Breast epithelium (tissue), 4 donors: ENCODE measurements at places on chromosomes 2 and 18. TPM values are rescaled to one million over a fixed set of nuclear protein-coding genes. Genes with fewer than 3 reads are reported as not detected.

GRCh38 chr2:60071490-60071831, 482.0 kb downstream of the BCL11A start:
- no peaks in the 10 kb centered on the region for H3K4me1 ChIP-seq
- DNase-seq: no peak
- H3K36me3 ChIP-seq: no peaks in the 10 kb centered on the region
- H3K27me3 ChIP-seq: no peaks in the 10 kb centered on the region
- H3K27ac ChIP-seq: no peak overlapping the region

GRCh38 chr2:129820908-129821307, 158.6 kb upstream of the RAB6C start:
- H3K36me3 ChIP-seq: no peaks in the 10 kb centered on the region
- H3K27me3 ChIP-seq: no peaks in the 10 kb centered on the region
- DNase-seq: no peak
- no peak overlapping the region for H3K4me3 ChIP-seq
- H3K27ac ChIP-seq: no peak overlapping the region
- no peaks in the 10 kb centered on the region for H3K4me1 ChIP-seq

DNA sequence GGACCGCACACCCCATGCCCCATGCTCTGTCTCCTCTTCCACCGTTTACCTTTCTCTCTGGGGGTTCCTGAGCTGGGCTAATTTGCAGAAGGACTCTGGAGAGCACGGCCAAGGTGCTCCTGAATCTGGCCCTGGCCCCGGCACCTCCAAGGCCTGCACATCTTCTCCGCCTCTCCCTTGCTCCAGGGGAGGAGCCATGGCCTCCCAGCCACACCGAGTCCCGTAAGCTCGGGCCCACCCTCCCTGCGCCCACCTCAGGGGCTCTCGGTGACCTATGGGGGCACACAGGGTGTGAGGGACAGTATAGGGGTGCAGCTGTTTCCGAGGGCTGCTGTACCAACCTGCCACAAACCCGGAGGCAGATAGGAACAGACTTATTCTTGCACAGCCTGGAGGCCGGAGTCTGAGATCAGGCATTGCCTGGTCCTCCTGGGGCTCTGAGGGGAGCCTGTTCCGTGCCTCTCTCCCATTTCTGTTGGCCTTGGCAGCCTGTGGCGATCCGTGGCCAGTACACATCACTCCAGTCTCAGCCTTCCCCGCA, 127.3 kb upstream of the GPC1 start:
- no peak overlapping the region for H3K27ac ChIP-seq
- peak; percentile 30 for DNase-seq
- no peaks in the 10 kb centered on the region for H3K4me1 ChIP-seq
- no peaks in the 10 kb centered on the region for H3K36me3 ChIP-seq
- no peaks in the 10 kb centered on the region for H3K27me3 ChIP-seq
- no peak overlapping the region for H3K4me3 ChIP-seq

DNA sequence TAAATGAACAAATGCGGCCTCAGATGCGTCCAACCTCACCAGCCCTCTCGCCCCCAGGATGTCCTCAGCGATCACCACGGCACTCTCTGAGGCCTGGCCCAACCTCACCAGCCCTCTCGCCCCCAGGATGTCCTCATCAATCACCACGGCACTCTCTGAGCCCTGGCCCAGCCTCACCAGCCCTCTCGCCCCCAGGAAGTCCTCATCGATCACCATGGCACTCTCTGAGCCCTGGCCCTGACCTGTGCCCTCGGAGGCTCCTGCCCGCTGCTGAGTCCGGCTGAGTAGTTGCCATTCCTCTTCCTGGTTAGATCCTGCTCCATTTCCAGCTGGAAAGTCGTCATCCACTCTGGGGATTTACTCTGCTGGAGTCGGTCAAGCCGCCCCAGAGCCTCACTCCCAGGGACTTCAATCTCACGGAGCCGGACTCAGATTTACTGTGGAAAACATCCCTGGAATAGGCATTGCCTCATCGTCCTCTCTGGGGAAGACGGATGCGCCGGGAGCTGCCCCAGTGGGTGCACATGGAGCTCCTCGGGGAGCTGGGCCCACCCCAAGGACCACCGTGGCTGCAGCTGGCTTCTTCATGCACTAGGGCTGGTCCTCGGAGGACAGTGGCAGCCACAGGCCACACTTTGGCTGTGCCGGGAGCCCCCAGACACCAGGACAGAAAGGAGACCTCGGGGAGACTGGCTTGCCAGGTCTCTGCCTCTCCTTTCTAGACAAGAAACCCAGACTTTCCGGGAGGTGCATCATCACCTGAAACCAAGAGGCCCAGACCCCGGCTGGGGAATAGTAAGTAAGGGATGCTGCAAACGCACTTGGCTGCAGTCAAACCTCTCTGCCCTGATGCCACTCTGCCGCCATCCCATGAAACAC, 230.6 kb downstream of the EIPR1 start:
- no peak overlapping the region for H3K27ac ChIP-seq
- no peak overlapping the region for H3K4me3 ChIP-seq
- DNase-seq: no peak
- H3K36me3 ChIP-seq: no peaks in the 10 kb centered on the region

- no peak overlapping the region for H3K4me3 ChIP-seq
- no peaks in the 10 kb centered on the region for H3K36me3 ChIP-seq
- H3K27me3 ChIP-seq: no peaks in the 10 kb centered on the region
- DNase-seq: no peak
- no peaks in the 10 kb centered on the region for H3K4me1 ChIP-seq
These were observed 51.4 kb downstream of the MARCHF4 start for GRCh38 chr2:216320852-216321251.

DNA sequence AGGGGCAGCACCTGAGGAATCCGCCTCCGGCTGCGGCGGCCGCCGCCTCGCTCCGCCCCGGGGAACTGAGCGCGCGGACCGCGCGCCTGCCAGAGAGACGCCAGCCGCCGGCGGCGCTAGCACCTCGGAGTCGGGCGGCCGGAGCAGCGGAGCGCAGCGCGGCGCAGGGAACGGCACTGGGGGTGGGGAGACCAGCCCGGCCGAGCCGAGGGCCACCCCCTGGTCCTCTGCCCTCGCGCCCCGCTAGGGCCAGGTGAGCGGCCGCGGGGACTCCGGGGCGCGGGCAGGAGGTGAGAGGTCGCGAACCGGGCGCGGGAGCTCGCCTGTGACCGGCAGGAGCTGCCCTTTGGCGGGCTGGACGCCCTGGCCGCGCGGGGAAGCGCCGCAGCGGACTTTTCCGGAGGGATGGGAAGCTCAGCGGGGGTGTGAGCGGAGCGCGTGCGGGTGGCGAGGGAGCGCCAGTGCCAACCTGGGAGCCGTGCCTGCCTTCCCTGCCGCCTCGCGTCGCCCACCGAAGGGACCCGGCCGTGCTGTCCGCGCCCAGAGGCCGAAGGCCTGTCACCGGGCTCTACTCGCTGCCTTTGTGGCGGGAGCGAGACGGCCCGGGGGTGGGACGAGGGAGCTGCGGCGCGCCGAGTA, at the start of gene GREB1L:
TSS of gene GREB1L (plus strand) at position 92 of the 639 bp plus-strand sequence. CDS start 141,287 bp downstream, outside the sequence.
- H3K4me1 ChIP-seq: peaks cover 5% of the 10 kb centered on the region
- no peak for DNase-seq
- peak within 1 kb of the TSS; percentile 5 for H3K27ac ChIP-seq
- no peaks in the 10 kb centered on the region for H3K36me3 ChIP-seq
- peak within 1 kb of the TSS; percentile 85 for H3K4me3 ChIP-seq

GRCh38 chr18:54261894-54262293, 7.4 kb upstream of the POLI start:
- H3K4me3 ChIP-seq: no peak overlapping the region
- H3K27ac ChIP-seq: no peak overlapping the region
- no peaks in the 10 kb centered on the region for H3K4me1 ChIP-seq
- no peaks in the 10 kb centered on the region for H3K36me3 ChIP-seq

GRCh38 chr2:224520064-224520463, 65.1 kb downstream of the CUL3 start:
- H3K27me3 ChIP-seq: no peaks in the 10 kb centered on the region
- H3K4me1 ChIP-seq: peaks cover 15% of the 10 kb centered on the region
- no peak overlapping the region for H3K4me3 ChIP-seq
- DNase-seq: no peak

- H3K36me3 ChIP-seq: no peaks in the 10 kb centered on the region
- H3K4me1 ChIP-seq: no peaks in the 10 kb centered on the region
- H3K27ac ChIP-seq: no peak overlapping the region
These were observed 104.3 kb upstream of the ID2 start for GRCh38 chr2:8577573-8577972.

DNA sequence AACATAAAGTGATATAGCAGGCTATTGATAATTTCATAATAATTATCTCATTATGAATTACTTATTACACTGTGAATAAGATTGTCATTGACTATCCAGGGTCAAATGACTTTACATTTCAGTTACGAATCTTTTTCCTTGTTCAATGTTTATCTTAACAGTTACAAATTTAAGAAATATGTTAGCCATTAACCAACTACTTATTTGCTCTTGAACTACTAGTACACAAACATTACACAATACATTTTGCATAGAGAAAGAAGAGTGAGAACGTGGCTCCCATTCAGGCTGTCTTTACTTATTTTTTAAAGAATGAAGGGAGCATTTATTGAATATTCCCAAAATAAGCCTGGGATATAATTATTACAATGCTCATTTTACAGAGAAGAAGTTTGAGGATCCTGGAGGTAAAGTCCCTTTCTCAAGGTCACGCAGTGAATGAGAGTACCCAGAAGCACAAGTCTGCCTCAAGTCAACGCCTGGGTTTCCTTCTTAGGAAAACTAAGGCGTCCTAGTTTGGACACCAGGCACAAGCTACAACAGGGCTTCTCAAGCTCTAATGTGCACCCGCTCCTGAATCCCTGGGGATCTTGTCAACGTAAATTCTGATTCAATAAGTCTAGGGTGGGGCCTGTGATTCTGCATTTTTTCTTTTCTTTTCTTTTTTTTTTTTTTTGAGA, 164.2 kb downstream of the FIGN start:
- no peak overlapping the region for H3K27ac ChIP-seq
- DNase-seq: no peak
- no peaks in the 10 kb centered on the region for H3K36me3 ChIP-seq
- no peaks in the 10 kb centered on the region for H3K27me3 ChIP-seq

DNA sequence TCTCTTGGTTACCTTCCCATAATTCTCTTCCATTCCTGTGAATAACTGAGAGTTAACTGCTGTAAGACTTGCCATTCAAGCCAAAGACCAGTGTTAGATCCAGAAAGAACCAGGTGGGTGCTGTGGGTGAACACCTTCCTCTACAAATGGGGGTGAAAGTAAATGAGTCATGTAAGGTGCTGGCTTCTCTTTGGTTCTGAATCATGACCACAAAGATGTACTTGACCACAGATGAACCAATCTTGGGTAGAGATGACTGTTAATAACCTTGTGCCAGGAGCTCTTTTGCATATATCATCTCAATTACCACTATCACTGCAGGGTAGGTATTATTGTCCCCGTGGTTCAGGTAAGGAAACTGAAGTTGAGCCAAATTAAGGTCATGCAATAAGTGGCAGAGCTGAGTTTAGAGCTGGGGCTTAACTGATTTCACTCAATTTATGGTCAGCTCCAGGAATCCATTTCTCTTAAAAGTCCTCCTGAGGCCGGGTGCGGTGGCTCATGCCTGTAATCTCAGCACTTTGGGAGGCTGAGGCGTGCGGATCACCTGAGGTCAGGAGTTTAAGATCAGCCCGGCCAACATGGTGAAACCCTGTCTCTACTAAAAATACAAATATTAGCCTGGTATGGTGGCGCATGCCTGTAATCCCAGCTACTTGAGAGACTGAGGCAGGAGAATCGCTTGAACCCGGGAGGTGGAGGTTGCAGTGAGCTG, 244.9 kb upstream of the CXCR4 start:
- no peak overlapping the region for H3K27ac ChIP-seq
- H3K4me1 ChIP-seq: no peaks in the 10 kb centered on the region
- no peak overlapping the region for H3K4me3 ChIP-seq
- no peaks in the 10 kb centered on the region for H3K36me3 ChIP-seq
- no peak for DNase-seq

The CNTNAP5 gene
- not detected for total RNA-seq

The TCF23 gene
- not detected for total RNA-seq

The FSIP2 gene
- 1.6 TPM for total RNA-seq

The SP140 gene
- 2.6 TPM for total RNA-seq

The CCDC102B gene
- total RNA-seq: 9.1 TPM

The VWA3B gene
- not detected for total RNA-seq

The NEURL3 gene
- 6.1 TPM for total RNA-seq

The DLGAP1 gene
- 0.96 TPM for total RNA-seq
